ENCODE measurements at places on chromosomes 11 and 22.

DNA sequence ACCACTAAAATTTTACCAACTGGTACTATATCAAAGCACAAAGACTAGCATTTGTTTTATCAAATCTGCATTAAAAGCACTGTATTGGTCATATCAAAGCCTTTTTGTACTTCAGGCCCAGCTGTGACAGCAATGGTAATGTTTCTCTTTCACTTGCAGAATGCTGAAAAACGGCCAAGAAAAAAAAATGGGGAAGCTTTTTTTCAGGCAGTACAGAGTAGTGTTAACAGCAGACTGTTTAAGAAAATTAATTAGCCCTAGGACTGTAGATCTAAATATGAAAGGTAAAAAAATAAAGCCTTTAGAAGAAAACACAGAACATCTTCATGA is 33.3 kb downstream of the DENND5A start:
- DNase-seq, result no peak

DNA sequence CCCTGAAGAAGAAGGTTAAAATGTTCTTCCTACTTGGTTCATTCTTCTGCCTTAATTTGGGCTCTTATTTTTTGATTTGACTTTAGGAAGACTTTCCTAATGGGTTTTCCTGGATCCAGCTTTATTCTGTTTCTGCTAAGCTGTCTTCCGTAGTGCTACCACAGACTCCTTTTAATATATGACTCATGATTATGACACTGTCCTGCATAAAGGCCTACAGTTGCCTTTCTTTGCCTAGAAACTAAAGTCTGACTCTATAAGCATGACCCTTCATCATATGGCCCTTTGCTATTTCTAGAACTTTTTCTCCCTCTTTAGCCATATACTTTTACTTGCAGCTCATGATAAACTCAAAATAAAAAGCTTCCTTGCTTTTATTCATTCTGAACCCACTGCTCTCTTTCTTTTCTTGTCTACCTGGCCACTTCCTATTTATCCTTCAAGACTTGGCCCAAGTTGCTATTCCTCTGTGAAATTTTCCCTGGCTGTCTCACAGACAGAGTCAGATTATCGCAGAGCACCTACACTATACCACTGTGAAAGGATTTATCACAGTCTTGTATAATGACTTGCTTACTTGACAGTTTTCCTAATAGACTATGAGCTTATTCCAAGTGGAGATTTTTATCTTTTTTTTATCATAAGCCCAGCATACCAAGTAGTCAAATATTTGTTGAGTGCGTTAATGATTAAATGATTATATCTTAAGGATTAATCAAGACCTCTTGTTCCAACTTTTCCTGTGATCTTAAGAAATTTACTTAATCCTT is 24.7 kb downstream of the TBCEL start:
- no peak for DNase-seq

- DNase-seq, result peak; percentile 57
Observed at GRCh38 chr11:86672007-86672621, at the start of gene ME3. ME3 (minus strand) TSS chr11:86672616.

GRCh38 chr11:19938169-19938856 is 222.0 kb downstream of the DBX1 start:
- peak; percentile 41 for DNase-seq

DNA sequence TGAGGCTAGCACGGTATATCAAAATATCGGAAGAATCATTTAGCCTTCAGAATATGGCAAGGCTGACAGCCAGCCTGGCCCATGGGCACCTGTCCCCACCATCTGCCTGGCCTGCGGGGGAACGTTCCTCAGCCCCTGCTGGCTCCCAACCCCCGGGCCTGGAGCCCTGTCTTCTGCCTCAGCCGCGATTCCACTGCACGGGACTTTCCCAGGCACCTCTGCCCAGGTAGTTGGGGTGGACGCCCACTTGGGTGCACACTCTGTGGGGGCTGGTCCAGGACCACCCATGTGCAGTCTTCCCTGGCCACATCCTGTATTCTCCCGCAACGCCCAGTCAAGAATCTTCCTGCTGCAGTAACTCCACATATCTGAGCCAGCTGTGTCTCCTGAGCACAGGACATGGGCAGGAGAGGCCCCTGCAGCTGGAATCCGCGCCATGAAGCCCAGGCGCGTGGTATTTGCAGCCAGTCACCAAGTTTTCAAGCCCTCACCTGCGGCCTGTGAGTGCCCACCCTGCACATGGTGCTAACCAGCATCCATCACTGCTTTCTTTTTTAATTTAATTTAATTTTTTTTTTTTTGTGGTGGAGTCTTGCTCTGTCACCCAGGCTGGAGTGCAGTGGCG is 77.9 kb downstream of the KCNQ1 start:
- DNase-seq, result peak; percentile 3

- DNase-seq, result no peak
Observed at GRCh38 chr11:120637131-120637530, 125.6 kb downstream of the GRIK4 start.

DNA sequence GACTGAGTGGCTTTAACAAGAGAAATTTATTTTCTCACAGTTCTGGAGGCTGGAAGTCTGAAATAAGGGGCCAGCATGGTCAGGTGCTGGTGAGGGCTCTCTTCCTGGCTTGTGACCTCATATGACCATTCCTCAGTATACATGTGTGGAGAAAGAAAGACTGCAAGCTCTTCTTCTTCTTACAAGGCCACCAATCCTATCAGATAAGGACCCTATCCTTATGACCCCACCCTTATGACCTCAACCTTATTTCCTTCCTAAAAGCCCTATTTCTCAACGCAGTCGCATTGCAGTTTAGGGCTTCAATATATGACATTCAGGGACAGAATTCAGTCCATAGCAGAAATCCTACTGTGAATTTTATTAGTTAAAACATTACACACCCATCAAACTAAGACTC is 124.4 kb upstream of the RAG2 start:
- DNase-seq, result no peak

Measured in DND-41 (cell line).